T-helper 17 cell (primary cell): ENCODE measurements at places on chromosomes 7 and 10.

DNA sequence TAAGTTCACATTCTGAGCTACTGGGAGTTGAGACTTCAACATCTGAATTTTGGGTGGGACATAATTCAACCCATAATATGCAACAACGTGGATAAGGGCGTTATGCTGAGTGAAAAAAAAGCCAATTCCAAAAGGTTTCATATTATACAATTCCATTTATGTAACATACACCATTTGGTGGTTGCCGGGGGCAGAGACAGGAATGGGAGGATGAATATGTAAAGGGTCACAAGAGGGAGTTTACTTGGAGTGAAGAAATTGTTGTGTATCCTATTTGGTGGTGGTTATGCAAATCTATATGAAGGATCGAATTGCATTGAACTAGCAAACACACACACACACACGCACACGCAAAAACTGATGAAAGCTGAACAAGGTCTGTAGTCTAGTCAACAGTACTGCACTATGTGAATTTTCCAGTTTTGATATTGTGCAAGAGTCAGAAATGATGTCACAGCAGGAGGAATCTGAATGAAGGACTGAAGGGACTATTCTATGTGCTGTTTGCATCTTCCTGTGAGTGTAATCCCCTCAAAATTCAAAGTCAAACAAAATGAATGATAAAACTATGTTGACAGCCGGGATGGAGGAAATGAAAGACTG lies 249.2 kb upstream of the HABP2 start:
- DNase-seq = no peak

DNA sequence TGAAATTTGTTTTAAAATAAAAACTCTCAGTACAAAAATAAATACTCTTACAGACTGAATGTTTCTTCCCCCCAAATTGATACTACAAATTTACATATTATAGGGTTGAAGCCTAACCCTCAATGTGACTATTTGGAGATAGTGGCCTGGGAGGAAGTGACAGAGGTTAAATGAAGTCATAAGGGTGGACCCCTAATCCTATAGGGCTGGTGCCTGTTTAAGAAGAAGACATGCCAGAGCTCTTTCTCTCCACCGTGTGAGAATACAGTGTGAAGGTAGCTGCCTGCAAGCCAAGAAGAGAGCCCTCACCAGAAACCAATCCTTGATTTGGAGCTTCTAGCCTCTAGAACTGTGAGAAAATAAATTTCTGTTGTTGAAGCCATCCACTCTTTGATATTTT lies 67.6 kb downstream of the MCU start:
- DNase-seq = no peak

DNA sequence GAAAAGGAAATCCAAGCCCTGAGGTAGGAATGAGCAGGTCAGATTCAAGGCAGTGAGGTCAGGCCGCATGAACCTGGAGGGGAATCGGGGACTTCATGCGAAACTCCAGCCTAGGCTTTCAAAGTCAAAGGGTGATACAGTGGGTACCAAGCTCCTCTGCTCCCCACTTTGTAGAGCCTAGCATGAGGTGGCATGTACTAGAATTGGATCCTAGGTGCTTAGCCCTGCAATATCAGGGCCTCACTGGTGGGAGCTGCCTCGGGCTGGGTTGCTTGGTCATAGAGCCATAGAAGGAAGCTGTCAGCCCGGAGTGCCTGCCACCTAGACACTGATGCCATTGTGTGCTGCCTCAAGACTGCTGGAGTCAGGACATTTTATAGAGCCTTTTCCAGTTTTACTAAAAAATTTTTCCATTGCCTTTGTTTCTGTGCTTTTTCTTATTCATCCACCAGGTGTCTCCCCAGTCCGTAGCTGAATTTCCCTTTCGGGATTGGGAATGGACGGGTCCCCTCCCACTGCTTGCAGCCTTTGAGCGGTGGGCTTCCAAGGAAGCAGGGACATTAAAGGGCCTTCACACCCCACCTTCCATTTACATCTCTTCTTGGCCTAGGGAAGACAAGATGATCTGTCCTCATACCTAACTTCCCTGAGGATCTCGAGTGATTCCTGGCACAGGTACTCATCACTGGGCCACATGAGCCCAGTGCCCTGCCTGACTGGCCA lies 5.5 kb upstream of the LZTS2 start:
- no peak for DNase-seq

GRCh38 chr10:80464557-80465450 lies 10.7 kb downstream of the TSPAN14 start:
- no peak for DNase-seq

- DNase-seq = no peak
Observed at GRCh38 chr10:71323407-71323806, 4.3 kb downstream of the SLC29A3 start.

- DNase-seq = no peak
Observed at GRCh38 chr7:134276951-134277350, 39.8 kb downstream of the SLC35B4 start.

- no peak for DNase-seq
Observed at GRCh38 chr7:26370011-26370410, 78.3 kb downstream of the SNX10 start.

GRCh38 chr7:30450983-30451497 lies 27.5 kb downstream of the NOD1 start:
- no peak for DNase-seq

GRCh38 chr7:75584354-75584753 lies 92.2 kb downstream of the SPDYE5 start:
- DNase-seq = no peak

GRCh38 chr7:147796581-147796980 lies 794.0 kb upstream of the C7orf33 start:
- DNase-seq = no peak

DNA sequence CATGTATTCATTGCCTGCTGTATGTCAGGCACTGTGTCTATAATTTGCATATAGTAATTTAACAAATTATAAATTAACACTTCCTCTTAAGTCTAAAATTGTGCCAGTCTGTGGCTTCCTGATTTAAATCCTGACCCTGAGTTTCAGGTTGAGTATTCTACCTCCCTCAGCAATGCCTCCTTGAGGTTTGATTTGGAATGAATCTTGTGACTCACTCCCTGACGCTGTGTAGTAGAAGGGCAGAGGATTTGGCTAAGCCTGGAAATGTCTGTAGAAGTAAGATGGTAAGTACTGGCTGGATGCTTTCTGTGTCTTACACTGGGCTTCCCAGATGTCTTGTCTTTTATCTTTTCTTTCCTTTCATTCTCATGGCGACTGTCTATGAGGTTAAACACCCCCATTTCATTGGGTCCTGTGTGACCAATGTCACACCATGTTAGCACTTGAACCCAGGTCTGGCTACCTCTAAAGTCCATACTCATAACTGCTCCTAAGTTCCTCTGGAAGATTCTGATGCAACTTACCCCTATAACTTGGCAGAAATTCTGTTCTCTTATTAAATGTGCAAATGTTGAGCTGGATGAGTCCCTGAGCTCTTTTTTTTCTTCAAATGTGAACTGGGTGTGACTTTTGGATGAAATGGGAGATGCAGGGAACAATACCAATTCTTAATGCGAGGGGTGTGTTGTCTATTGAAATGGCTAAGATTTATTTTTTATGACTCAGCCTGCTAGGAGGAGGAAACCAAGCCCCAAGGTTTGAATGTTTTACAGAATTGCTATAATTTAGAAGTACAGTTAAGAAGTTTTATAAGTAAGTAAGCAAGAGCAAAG lies 48.5 kb downstream of the PLCE1 start:
- no peak for DNase-seq

- DNase-seq = no peak
Observed at GRCh38 chr10:71268758-71269157, 50.3 kb upstream of the SLC29A3 start.

DNA sequence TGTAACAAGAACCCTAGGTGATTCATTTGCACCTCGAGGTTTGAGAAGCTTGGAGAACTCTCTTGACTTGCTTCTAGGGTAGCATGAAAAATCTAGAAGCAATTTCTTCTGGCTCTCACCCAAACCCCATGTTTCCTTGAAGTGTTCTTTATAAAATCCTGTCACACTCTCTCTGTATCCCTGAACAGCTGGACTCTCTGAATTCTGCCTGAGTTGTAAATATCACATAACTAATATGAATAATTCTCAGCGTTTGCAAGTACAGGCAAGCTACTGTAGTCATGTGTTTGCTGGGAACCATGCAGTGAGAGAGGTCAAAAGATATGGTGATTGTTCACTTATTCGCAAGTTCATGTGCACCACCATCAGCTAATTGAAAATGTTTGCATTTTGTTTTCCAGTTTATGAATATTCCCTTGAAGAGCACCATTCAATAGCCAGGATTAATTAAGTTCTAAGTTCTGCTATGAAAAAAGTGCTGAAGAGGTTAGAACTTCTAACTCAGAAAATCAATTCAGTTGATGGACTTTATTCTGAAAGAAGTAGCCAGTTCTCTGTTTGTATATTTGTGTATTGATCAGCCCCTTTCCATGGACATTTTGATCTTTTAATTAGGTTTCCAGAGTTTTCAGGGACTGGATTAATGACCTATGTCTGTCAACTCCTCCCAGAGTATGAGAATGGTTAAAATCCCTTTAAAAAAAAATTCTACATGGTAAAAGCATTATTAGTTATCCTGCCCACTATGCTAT lies 243.0 kb downstream of the PLXDC2 start:
- no peak for DNase-seq

DNA sequence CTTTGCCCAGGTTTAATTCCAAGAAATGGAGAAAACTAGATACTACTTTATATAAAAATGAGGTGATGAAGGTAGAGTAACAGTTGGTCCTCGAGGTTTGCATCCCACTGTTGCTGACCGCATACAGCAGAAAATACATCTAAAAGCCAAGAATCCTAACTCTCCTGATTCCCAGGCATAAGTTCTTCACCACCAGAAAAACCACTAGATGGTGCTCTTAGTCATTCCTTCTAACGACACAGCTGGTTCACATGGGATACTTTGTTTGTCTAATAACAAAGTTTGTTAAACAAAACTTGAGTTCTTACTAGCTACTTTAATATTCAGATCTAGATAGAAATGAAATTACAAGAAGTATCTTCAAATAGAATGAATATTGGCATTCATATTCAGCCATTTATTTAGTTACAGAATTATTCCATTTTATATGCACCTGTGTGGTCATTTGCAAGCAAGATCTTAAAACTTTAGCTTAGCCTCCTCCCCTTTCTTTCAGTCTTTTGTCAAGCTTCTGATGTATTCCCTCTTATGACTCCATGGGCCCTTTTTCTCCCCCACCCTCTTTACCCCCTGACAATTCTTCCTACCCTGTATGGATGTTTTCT lies 54.1 kb upstream of the CYP26C1 start:
- DNase-seq = no peak

- no peak for DNase-seq
Observed at GRCh38 chr7:55567571-55567970, 4.7 kb downstream of the VOPP1 start.

- DNase-seq = no peak
Observed at GRCh38 chr7:137853053-137853452, 6.3 kb upstream of the DGKI start.

DNA sequence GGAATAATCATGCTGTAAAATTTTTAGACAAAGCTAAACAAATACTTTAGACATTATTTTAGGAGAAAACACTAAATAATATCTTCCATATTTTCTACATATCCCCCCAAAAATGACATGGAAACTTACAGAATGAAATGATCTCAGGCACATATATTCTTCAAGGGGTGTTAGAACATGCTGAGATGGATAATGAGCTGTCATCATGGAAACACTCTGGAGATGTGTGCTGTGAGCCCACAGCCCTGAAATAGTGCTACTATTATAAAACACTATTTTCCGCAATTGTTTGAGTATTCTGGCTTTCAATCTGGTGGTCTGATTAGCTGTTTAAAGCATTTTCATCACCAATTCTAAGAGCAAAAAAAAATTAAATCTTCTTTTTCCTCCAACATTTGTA lies 385.7 kb downstream of the PHTF2 start:
- no peak for DNase-seq

DNA sequence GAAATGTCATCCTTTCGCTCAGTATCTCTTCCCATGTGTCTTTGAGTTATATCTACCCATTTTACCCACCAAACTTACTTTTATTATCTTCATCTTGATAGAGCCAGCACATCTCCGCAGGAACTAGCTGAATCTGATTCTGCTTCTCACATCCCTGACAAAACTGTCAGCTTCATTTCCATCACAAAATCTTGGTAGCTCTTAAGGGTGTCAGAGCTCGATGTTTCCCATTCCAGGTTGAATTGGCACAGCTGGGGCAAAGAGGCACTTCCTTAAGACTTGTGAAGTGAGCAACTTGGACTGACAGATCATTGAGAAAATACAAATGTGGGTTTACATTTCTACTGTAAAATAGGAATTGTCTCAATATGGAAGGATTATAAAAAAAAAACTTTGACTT lies 434.5 kb downstream of the SUGCT start:
- no peak for DNase-seq

- DNase-seq = no peak
Observed at GRCh38 chr10:3995302-3996210, 210.5 kb upstream of the KLF6 start.

DNA sequence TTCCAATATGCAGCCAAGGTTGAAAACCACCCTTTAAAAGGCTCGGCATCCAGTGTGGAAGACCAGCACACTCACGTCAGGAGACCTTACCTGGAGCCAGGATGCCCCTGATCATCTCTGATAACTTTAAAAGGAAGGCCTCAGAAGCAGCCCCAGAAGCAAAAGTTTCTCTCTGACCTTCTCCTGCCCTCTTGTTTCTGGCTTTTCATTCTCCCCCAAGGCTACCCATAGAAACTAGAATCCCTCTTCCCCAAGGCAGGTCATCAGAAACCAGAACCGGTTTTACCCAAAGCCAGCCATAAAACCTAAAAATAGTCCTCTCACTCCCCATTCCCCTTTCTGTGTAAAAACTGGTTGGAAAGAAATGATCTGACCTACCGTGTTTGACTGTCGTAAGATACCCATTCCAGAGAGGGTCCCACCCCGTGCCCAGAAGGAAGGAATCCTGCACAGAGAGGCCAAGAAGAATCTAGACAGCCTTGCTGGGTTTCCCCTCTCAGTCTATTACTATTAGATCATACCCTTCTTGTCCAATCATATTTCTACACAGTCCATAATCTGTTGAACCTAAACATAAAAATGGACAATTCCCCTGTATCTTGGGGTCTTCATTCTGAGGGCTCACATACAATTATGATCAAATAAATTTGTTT lies 17.5 kb upstream of the TSPAN14 start:
- DNase-seq = no peak

DNA sequence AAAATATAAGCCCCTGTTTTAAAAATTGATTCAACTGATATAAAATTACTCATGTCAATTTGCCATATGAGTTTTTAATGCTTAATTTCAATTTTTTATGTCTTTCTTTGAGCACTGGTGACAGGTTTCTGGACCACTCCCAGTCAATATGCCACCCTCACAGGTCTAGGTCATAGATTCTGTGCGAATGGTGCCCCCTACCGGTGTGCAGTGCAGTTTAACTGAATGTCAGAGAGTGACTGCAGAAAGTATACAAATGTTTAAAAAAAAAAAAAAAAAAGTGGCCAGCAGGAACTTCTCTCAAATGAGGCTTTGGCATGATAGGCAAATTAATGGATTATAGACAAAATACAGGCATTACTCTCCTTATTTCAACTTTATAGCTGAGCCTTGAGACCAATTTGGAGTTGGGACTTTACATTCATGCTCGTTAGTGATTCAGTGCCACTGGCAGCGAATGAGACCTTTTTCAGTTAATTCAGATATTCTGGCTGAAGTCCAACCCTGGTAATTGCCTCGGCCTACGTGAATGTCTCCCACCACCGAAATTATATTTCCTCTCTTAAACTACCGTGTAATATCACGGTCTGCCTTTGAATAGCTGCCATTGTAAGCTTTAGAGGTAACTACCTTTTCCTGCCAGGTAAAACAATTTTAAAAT lies 427.6 kb downstream of the PHTF2 start:
- DNase-seq = no peak

- DNase-seq = no peak
Observed at GRCh38 chr10:57972783-57973182, 294.9 kb downstream of the IPMK start.
